ENCODE measurements at places on chromosomes 6 and 20. TPM values are rescaled to one million over a fixed set of nuclear protein-coding genes. Genes with fewer than 3 reads are reported as not detected.

MED20 gene
- total RNA-seq: 19.8 TPM

MCHR2 gene
- total RNA-seq: not detected

FAM83C gene
- not detected for total RNA-seq

NHLRC1 gene
- 1.2 TPM for total RNA-seq

KCNK15 gene
- total RNA-seq: 0.19 TPM

GTF3C6 gene
- total RNA-seq: 110 TPM

FAM209B gene
- total RNA-seq: 0.35 TPM

GHRH gene
- total RNA-seq: 0.97 TPM

SLC22A2 gene
- not detected for total RNA-seq

DEFB126 gene
- total RNA-seq: not detected

SIRPG gene
- total RNA-seq: not detected

CSNK2B gene
- 95.1 TPM for total RNA-seq

TTI1 gene
- total RNA-seq: 11.9 TPM

FBXO30 gene
- total RNA-seq: 12.8 TPM

PRKN gene
- 20.6 TPM for total RNA-seq

SULF2 gene
- total RNA-seq: 32.0 TPM

NKX2-2 gene
- total RNA-seq: not detected

HLA-DQB2 gene
- total RNA-seq: 1.7 TPM

LGSN gene
- total RNA-seq: not detected

CCM2L gene
- 8.5 TPM for total RNA-seq

ABRACL gene
- 6.6 TPM for total RNA-seq

SH3BGRL2 gene
- 5.9 TPM for total RNA-seq

Measured in Right ventricle myocardium superior (tissue), 1 donor.